Stimulated activated CD8-positive, alpha-beta memory T cell treated with anti-CD3 and anti-CD28 coated beads, Interleukin-15, amount 100 ng/mL, for 1 hour (primary cell): ENCODE measurements at places on chromosomes 7 and 10.

DNA sequence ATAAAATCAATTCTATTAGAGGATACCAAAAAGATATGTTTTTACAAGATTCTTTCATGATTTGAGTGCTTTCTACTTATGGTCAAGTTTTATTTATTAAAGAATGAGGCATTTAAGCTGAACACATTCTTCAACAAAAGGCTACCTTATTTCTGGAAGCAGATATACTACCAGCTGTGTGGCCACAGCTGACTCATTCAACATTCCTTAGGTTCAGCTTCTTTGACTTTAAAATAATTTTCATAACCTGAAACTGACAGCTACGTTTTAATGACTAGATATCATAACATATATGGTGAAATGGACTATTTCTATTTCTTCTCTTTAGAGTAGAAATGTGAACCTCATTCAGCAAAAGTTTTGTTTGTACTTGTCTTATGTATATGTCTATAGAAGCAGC is 414.2 kb upstream of the SEMA3C start:
- DNase-seq: no peak

DNA sequence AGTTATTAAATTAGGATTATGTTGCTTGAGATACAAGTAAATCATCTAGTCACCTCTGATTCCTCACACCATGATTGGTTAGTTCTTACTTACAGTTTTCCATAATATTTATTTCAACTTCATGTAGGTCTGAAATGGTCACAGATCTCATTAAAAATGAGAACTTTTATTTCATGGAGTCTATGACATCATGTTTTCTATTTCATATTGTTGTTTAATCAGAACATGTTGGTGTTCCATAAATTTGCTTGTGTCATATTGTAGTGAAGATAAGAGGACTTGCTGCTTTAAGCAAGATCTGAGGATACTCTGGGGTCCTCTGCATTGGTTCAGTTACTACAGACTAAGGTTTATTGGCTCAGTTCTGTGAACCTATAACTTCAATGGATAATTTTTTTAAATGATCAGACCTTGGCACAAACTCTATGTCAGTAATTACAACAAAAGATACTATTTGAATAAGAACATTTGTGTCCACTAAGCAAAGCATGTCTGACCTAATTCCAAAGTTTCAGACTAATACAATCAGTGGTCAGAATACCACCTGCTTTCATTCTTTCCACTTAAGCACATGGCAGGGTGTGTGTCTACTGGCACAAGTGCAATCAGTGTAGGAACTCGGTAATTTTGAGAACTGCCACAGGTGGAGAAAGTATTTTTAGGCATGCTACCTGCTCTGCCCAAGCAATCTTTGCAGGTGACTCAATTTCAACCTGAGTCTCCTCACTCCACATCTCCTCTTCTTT is 68.5 kb downstream of the CCDC71L start:
- DNase-seq: no peak

- DNase-seq: peak; percentile 14
Measured at GRCh38 chr10:127293640-127294039, 97.2 kb upstream of the INSYN2A start.

GRCh38 chr7:81973117-81973516 is 203.3 kb upstream of the HGF start:
- DNase-seq: no peak

GRCh38 chr7:16491148-16491547 is 25.6 kb upstream of the SOSTDC1 start:
- DNase-seq: no peak

GRCh38 chr10:45418849-45419675 is 45.0 kb downstream of the ALOX5 start:
- peak; percentile 17 for DNase-seq

GRCh38 chr7:73822319-73823173 is 8.2 kb upstream of the CLDN4 start:
- DNase-seq: no peak

DNA sequence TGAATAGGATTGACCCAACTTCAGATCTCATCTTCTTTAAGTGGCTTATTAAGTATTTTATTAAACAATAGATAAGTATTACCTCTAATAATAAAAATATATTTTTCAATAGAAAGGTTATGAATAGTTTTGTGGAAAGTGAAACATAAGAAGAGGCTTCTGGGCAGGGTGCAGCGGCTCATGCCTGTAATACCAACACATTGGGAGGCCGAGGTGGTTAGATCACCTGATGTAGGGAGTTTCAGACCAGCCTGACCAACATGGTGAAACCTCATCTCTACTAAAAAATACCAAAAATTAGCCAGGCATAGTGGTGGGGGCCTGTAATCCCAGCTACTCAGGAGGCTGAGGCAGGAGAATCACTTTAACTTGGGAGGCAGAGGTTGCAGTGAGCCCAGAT is 26.5 kb downstream of the GPR85 start:
- DNase-seq: no peak

GRCh38 chr7:14687777-14688176 is 214.8 kb downstream of the DGKB start:
- DNase-seq: no peak

DNA sequence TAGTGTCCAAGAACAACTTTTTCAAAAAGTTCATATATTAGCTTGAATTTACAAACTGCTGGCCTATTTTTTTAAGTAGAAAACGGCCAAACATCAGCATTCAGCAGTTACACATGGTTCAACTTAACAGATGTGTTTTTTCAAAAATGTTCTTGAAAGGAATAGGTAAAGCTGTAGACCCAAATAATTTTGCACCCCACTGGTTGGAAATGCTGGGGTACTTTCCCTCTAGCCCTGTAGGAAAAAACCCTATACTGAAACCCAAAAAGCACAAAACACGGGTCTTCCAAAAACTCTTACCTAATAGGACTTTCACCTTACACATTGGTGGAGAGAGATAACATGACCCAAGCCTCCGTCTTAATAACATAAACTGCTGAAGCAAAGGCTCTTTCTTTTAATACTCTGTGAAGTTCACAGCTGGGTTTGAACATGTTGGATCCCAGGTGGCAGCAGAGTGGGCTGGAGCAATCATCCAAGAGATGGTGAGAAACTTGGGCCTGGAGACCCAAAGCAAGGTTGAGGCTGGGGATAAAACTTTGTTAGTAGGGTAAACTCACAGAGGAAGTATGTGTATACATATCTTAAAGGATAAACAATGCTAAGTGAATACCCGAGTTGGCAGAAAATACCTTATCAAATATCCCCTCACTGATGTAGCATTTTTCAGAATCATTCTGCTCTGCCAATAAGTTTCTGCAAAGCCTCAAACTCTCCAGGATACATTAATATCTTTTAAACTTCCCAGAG is 629 bp upstream of the DNAJC9 start:
- no peak for DNase-seq

- no peak for DNase-seq
Measured at GRCh38 chr10:60570272-60570865, 180.7 kb upstream of the ANK3 start.

- DNase-seq: no peak
Measured at GRCh38 chr7:134627775-134628153, 18.9 kb upstream of the BPGM start.

GRCh38 chr7:127911968-127912511 is 119.2 kb downstream of the LRRC4 start:
- no peak for DNase-seq

- no peak for DNase-seq
Measured at GRCh38 chr10:4652111-4653010, 173.6 kb upstream of the AKR1E2 start.

DNA sequence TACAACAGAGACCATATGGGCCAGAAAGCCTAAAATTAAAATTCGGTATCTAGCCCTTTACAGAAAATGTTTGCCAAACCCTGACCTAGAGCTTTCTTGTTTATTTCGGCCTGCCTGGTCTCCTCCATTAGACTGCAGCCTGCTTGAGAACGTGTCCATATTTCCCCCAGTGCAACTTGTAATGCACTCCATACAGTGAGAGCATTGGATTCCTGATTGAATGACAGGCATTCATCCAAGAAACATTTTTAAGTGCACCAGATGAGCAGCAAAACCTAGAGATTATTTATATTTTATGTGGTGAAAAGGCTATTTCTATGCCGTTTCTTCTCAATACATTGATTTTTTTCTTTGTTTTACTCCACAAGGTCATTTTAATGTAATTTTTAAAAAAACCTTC is 47.4 kb upstream of the ORC5 start:
- no peak for DNase-seq

- DNase-seq: no peak
Measured at GRCh38 chr10:97502916-97503315, 4.2 kb downstream of the UBTD1 start.

DNA sequence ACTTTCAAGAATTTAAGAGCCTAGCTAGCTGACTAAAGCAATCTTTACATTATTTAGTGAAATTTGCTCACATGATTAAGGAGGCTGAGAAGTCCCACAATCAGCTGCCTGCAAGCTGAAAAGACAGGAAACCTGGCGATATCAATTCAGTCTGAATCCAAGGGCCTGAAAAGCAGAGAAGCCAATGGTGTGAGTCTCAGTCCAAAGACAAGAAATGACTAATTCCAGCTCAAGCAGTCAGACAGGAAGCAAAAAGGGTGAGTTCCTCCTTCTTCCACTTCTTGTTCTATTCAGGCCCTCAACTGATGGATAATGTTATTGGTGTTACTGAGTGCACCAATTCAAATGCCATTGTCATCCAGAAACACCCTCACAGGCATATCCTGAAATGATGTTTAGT is 1231.6 kb upstream of the CELF2 start:
- DNase-seq: no peak
